Glutamatergic neuron (in vitro differentiated cells): ENCODE measurements at places on chromosomes 16 and 17. TPM values are rescaled to one million over a fixed set of nuclear protein-coding genes. Genes with fewer than 3 reads are reported as not detected.

DNA sequence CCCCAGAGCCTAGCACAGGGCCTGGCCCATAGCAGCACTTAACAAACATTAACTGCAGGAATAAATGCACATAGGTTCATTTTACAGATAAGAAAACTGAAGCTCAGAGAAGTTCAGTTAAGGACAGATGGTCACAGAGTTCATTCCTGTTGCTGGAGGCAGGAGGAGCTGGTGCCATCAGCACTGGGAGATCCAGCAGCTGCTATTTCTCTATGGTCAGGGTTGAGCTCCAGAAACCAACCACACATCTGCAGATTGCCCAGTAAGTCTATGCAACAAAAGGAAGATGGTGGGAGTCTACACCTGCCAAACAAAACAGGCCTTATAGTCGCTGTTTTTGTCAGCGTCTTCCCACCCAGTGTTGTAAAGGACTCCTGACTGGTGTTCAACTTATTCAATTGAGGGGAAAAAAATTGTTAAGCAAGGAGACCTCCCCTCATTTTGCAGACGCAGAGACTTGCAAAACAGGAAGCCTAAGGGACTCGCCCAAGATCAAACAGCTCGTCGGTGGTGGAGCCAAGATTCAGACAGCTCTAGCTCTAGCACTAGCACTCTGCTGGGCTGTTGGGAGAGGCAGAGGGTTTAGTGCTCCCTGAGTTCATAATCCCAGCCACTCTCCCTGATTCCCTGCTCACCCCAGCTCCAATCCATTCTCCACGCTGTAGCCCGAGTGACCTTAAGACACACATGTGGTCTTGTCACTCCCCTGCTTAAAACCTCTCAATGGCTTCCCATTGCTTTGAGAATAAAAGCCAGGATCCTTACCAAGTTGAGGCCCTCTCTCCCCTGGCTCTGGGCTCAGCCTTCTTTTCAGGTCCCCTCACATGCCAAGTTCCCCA, 9.0 kb downstream of the NOG start:
- no peak for DNase-seq

- no peak for DNase-seq
Observed at GRCh38 chr16:164827-165538, 795 bp upstream of the HBM start.

GRCh38 chr16:77014441-77014840, 176.5 kb upstream of the MON1B start:
- no peak for DNase-seq

DNA sequence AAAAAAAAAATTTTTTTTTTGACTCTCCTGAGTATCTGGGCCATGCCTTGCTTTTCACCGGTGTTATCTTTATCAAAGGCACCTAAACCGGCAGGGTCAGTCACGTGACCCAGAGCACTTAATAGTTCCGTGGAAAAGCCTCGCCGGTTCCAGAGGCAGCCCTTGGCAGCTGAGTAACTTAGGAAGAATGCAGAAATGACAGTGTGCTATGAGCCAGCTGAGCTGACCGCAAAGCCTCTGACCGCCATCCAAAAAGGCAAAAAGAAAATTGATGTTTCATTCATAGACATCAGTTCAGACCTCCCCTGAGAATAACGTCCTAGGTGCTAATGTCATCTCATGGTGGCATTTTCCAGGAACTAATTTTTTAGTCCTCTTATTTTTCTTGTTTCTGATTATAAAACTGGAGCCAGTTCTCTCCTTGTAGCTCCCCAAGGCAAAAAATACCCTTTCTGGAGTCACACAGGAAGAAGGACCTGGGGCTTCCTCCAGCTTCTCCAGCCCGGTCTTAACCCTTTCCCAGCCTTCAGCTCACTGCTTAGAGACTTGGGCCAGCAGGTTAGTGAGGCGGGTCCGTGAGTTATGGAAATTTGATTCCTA, 122.6 kb downstream of the SOCS1 start:
- DNase-seq = no peak

GRB7 gene
- not detected for total RNA-seq

PLXDC1 gene
- total RNA-seq = not detected

XYLT1 gene
- 18.4 TPM for total RNA-seq

MYH1 gene
- not detected for total RNA-seq
